ENCODE measurements at places on chromosomes 2 and 18. TPM values are rescaled to one million over a fixed set of nuclear protein-coding genes. Genes with fewer than 3 reads are reported as not detected.

- ATAC-seq: no peak
Observed at GRCh38 chr2:74895001-74895400, 61.1 kb downstream of the HK2 start.

DNA sequence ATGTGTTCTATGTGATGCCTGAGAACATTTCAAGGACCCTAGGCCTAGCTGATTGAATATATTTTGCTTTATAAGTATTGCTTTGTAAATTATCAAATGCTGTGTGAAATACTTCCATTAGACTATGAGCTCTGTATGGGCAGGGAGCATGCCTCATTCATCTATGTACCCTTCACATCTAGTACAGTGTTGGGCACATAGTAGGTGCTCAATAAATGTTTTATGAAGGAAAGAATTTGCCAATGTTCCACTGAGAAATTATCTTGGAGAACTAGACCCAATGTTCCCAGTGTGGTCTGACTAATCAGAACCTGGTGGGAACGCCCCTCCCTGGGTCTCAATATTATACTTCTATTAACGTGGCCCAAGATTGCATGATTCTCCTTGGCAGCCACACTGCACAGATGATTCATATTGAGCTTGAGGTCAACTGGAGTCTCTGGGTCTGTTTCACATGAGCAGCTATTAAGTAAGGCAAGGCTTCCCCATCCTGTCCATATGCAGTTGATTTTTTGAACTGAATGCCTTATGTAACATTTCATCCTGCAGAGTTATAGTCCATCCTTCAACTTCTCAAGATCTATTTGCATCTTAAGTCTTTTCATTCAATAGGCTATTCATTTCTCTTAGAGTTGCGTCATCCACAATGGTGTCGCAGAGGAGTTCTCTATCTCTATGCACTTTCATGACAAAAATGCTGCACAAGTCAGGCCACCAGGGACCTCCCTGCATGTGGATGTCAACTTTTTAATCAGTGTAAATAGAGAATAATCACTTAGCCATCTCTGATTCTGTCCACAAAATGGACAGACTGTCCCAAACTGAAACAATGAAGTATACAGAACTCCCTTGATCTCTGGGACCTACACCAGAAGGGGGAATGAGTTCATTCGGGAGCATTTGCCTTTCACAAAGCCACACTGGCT is 257.6 kb downstream of the CYP26B1 start:
- no peak for ATAC-seq

GRCh38 chr2:197596766-197597165 is 78.6 kb downstream of the RFTN2 start:
- no peak for ATAC-seq

TOGARAM2 gene
- total RNA-seq: 3.0 TPM

SERPINB3 gene
- not detected for total RNA-seq

VSNL1 gene
- not detected for total RNA-seq

CDH7 gene
- not detected for total RNA-seq

SH2D6 gene
- 0.66 TPM for total RNA-seq

HOXD4 gene
- total RNA-seq: not detected
